H7 (cell line): ENCODE measurements at places on chromosomes 6 and 20.
A peak's percentile ranks its signal among the peaks of the same experiment; 100 is the strongest.

GRCh38 chr6:40347571-40348011, 239.6 kb downstream of the LRFN2 start:
- DNase-seq: peak; percentile 66

GRCh38 chr6:136774228-136775041, 17.8 kb downstream of the MAP3K5 start:
- DNase-seq: no peak

DNA sequence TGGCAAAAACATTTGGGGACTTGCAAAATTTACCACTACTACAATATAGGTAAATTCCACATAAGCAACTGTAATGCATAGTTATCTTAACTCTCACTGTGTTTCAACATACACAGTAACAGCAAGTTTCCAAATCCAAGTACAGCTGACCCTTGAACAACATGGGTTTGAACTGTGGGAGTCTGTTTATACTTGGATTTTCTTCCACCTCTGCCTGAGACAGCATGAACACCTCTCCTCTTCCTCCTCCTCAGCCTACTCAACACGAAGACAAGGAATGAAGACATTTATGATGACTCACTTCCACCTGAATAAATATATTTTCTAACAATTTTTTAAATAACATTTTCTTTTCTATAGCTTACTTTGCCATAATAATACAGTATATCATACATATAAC, 25.6 kb downstream of the MAN1A1 start:
- DNase-seq: no peak

DNA sequence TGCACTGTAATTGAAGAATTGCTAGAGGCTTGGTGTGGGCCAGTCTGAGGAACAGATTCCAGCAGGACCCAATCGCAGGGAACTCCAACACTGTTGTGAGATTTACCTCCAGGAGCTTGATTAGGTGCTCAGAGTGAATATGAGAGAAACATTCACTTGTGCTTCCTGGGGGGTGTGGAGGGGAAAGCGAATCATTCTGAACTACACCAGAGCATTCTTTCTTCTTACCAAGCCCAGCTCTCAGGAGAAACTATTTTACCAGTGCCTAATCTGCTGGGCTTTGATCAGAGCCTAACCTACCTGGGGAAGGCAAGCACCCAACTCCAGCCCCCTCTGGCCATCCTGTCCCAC, 7.4 kb upstream of the SIRPB1 start:
- no peak for DNase-seq

DNA sequence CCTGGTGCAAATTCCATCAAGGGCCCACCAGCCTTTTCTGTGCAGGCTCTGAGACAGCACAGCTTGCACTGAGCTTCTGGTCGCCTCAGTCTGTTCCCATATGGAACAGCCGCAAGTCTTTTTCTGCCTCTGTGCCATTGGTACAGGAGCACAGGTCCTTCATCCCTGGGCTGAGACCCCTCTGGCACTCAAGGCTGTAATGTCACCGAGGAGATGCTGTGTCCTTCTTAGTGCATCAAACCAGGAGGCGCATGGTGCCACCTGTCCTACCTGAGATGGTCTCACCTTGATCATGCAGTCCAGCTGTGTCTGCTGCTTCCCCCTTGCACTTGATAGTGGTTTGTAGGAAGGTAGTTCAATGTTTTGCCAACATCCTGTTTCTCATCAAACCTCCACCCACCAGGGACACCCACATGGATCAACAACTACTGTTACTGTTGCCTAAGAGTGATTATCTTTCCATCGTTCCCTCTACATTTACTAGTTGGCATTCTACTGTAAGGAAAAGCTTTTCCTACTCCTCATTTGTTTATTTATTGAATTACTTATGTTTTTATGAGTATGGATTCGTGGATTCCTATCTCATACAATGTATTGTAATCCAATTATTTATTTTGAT, 29.0 kb downstream of the FAM50B start:
- no peak for DNase-seq

GRCh38 chr6:153074761-153075160, 56.3 kb downstream of the RGS17 start:
- DNase-seq: no peak

- peak; percentile 86 for DNase-seq
Measured at GRCh38 chr20:32681175-32682084, 7.7 kb upstream of the C20orf203 start.

DNA sequence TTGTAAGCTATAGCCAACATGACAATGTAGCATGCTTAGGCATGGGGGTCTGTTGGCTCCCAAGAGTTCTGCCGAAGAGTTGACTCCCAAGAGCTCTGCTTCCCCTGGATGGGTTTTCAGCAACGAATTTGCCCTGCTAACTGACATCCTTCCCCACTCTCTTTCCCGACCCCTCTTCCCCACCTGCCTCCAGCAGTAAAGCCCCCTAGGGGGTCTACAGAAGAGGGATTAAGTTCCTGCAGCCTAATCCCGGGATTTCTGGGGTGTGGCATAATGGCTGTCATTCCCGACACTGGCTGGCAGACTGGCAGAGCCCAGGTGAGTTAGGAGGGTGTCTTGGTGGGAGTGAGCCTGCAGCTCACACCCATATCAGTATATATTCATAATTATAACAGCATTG, 121.0 kb upstream of the ZNF184 start:
- DNase-seq: no peak

GRCh38 chr6:17932330-17932852, 55.0 kb downstream of the KIF13A start:
- no peak for DNase-seq
